Renal cortex interstitium (tissue), 15 donors: ENCODE measurements at places on chromosomes 1 and 21.

DNA sequence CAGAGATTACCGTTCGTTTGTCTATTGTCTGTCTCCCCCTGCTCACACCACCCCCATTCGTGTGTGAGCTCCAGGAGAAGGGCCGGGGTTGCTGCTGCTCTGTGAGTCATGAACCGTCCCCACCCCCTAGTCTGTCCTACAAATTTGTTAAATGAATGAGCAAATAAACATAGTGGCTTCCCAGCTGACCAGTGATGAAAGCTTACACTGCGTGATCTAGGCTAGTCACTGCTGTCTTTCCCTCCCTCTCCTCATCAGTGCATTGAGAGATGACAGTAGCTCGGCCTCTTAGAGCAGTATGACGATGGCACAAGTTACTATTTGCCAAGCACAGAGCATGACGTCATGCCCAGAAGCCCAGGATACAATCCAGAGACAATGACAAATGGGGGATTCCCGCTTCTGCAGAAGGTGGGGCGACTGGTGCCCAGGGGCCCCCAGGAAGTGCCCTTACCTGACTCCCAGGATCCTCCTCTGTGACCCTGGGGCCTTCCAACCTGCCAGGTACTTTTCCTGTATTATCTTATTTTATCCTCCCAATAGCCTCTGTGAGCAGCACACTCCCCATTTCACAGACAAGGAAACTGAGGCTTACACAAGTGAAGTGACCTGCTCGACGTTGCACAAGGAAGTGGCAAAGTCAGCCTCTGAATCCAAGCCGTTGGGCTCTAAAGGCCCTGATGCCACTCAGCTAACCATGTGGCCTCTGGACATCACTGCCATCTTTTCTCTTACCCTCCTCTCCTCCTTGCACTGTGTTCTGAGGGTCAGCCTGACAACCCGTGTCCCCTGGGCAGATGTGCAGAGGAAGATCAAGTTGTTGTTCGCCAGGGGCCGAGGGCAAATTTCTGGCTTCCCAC lies 8.6 kb upstream of the EPHA2 start:
- DNase-seq: no peak

GRCh38 chr1:25890239-25891034 lies 14.9 kb upstream of the PAQR7 start:
- DNase-seq: no peak

DNA sequence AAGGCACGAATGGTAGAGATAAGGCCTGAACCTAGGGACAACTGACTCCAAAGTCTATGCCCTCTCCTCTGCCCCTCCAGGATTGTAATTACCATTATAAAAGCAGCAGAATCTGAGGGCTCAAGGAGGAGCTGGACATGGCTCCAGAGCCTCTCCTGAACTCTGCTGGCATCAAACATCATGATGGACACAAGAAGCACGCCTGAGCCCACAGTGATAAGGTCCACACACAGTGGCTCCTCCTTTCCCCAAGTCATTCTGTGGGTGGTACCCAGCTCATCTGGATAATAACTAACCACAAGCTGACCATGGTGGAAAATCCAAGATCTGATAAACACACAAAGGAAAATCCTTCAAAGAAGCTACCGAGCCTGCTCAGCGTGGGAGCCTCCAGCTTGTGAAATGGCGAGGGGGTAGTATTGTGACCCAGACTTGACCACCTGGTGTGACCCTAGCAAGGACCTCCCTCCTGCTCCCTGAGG lies 85.2 kb downstream of the HIVEP3 start:
- no peak for DNase-seq

DNA sequence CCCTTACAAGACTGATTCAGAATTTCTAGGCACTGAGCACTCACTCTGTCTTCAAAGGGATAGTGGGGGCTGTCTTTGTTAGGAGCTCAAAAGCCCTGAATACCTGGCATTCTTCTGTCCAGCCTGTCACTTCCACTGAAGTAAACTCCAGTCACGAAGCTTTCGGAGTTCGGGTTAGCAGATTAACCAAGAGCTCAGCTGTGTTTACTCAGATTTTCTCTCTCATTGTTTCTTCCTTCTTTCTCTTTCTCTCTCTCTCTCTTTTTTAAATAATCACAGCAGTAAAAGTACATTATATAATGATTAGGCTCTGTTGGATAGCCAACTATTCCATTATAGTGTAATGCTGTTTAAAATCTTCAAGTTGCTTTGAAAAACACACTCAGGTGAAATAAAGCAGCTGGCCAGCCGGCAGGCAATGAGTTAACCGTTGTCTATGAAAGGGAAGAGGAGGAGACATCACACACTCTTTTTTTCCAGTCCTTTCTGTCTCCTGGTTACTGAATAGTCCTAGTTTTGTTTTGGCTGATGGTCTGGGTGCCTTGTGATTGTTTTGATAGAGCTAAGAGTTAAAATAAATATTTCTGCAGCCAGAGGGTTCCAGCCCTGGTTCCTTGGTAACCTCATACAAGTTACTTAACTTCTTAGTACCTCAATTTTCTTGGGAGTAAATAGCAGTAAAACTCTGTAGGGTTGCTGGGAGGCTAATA lies 89.8 kb downstream of the ADSS2 start:
- no peak for DNase-seq

DNA sequence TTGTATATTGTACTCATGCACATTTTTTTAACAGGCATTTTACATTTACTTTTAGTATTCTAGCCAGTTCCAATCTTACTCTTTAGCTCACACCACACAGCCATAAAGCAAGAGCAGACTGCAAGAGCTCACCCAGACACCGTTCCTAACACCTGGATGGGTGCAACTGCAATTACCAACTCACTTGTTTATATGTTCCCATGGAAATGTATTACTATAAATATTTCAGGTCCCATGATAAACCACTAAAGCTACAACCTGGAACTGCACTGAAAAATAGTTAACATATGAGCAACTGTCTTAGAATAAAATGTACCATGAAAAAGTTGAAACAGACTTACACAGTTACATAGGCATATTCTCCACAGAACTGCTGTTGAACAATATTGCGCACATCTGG lies 30.8 kb downstream of the USP48 start:
- no peak for DNase-seq

- DNase-seq: no peak
Measured at GRCh38 chr1:24963943-24964693, 34.0 kb upstream of the RUNX3 start.

GRCh38 chr1:166176416-166176815 lies 9.6 kb upstream of the FAM78B start:
- DNase-seq: no peak

DNA sequence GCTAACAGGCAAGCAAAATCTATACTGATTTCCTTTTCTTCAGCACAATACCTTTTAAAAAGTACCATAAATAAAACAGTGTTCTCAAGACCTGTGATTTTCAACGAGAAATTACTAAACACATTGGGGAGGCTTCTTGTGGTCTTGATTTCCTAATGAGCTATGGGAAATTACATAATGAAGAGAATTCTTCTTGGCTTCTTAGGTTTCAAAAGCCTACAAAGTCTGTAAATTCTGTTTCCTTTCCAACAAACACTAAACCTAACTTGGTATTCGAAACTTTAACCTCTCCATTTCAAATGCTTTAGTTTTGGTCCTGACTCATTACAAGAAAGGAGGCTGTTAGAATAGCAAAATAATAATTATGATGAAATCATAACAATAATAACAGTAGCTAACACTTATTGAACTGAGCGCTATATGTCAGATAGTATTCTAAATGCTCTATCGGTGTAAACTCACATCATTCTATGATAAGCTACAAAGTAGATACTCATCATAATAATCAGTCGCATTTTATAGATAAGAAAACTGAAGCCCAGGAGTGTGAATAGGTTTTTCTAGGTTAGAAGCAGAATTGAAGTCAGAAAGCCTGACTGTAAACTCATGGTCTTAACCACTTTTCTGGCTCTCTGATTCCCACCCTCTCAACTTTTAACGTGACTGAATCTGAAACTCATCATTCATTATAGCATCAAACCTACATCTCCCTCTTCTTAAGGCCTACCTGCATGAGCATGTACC lies 486.7 kb downstream of the SMYD3 start:
- DNase-seq: no peak

GRCh38 chr1:165501330-165501969 lies 42.4 kb upstream of the LRRC52 start:
- no peak for DNase-seq

DNA sequence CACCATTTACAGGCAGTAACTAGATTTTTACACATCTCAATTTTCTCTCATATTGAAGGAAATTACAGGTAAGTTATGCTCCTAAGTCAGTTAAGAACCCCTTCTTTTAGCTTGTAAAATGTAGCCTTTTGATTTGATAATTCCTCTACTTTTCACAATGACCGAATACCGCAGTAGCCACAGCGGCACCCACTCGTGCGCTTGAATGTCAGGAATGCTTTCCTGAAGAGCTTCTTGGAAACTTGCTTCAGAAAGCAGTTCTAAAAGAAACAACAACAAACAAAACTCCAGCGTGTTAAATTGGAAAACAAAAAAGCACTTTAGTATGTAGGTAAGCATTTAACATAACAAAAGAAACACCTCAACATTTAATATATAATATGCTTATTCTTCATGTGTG lies 9.9 kb upstream of the DNTTIP2 start:
- DNase-seq: no peak

DNA sequence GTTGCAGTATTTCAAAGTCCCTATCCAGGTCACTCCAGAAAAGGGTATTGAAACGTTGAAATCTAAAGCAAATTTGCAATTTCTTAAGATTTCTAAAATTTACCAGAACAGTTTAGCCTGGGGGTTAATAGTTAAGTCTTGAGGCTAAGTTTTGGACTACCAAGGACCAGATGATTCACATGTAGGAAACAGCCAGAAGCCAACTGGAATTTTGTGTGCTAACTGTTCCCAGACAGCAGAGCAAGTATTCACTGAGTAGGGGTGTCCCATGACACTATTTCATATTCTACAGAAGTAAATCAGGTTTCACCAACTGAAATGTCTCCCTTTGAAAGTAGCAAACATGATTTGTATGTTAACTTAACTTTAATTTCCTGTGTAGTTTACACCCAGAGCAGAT lies 11.5 kb upstream of the C1orf105 start:
- no peak for DNase-seq

DNA sequence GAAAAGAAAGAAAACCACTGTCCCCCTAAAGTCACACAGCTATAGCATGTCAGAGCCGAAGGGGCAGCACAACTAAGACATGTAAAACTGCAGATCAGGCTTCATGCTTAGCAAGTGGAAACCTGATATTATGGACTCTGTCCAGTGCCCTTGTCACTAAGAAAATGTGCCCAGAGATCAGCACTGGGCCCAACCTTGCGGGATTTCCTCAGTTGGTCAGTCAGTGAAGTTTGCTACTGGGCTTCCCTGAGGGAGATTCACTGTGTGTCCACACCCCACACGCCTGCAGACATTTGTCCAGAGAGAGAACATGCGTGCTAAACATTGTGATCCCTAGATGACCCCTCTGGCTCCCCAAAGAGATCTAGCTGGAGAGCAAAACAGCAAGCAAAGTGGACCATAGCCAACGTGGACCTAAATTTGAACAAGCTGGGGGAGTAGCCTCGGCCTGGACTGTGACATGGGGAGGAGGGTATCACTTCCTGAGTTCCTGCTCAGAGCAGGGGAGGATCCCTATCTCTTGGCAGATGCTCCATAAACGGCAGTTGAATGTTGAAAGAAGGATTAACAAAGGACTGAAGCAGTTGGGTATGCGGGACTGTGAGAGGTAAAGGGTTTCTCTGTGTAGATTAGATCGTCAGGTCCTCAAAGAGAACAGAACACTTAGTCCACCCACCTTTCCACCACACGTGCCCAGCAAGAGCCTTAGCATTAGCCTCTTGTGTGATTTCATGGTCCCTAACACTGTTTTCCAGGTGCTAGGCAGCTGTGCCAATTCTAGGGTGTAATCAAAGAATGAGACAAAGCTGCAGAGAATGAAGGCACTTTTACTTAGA lies 53.6 kb downstream of the GLUL start:
- DNase-seq: peak; percentile 11

DNA sequence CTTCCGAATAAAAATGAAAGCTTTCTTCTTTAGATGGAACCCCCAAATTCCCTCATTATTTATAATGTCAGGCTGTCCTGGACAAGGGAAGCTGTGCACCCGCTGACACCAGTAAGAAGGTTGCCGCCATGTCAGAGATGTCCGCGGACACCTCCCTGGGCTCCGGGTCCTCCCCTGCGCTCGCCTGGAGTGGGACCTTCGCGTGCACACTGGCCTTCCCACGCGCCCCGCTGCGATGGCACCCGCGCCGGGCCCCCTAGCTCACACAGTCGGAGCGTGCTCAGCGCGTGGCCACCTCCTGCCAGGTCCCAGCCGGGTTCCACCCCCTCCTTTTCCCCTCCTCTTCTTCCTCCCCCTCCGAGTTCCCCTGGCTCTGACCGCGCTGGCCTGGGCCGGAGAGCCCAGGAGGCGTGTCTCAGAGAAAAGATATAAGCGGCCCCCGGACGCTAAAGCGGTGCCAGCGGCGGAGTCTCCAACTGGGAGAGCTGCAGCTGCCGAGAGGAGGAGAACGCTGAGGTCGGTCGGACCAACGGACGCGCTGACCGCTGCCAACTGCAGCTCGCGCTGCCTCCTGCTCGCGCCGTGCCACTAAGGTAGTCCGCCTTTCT lies at the start of gene G0S2:
Gene G0S2 (plus strand): TSS at position 456 of the 608 bp plus-strand sequence. CDS start 273 bp downstream, outside the sequence.
- DNase-seq: peak; percentile 37
